ENCODE measurements at places on chromosomes 5 and 9. TPM values are rescaled to one million over a fixed set of nuclear protein-coding genes. Genes with fewer than 3 reads are reported as not detected.

GRCh38 chr5:19099195-19099594, 888.8 kb downstream of the CDH18 start:
- DNase-seq, result no peak

DNA sequence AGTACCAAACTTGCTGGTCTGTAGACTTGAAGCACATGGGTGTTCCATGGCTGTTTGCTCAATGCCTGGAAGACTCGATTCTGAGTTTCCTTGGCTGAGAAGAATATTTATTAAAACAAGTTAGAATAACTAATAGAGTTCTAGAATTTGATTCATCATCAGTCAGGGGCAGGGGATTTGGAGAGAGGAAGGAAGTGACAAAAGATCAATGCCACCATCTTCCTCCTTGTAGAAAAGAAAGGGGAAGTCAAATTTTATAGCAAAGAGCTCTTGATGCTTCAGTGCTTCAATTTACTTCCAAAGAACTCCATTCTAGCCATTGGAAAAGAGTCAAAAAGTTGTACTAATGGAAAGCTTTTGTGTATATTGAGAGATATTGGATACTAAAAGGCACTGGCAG, 236.3 kb downstream of the MCTP1 start:
- DNase-seq, result no peak

DNA sequence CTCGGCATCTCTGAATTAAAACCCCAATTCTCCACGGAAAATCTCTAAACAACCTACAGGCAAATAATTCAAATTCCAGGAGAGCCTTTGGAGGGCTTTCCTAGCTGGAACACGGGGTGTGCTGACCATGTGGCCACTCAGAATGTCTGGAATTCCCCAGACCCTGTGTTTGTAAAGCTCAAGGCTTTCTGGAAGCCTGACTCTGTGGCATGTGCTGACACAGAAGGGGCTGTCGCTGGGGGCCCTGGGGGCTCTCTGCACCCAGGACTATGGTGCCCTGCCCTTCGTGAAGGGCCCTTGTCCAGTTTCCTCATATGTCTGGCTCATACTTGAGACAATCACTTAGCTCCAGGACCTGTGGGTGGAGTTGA, 29.0 kb upstream of the BOD1 start:
- peak; percentile 53 for DNase-seq

GRCh38 chr5:150181766-150182545, 7.9 kb upstream of the SLC6A7 start:
- no peak for DNase-seq

DNA sequence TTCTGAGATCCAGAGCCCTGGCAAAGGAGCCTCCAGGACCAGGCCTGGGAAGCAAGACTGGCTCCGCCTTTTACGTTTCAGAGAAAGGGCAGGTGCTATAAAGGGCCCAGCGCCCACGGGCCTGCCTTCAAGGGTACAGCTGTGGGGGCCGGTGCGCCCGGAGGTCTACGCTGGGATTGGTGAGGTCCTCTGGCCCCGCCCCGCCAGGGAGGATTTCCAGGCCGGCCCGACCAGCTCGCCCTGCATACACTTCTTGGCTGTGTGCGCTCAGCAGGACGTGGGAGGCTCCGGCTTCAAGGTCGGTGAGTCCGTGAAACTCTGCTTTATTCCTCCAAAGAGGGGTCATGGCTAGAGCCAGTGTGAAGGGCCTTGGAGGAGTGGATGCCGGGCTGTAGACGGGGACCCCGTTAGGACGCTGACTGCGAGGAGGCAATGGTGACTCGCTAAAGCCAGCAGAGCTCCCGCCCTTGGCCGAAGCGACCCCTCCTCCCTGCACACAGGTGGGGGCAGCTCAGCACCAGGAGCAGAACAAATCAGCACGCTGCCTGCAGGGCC, at the start of gene CKMT2:
TSS of gene CKMT2 (plus strand) at position 243 of the 555 bp plus-strand sequence. CDS start 17,811 bp downstream, outside the sequence.
- no peak for DNase-seq

DNA sequence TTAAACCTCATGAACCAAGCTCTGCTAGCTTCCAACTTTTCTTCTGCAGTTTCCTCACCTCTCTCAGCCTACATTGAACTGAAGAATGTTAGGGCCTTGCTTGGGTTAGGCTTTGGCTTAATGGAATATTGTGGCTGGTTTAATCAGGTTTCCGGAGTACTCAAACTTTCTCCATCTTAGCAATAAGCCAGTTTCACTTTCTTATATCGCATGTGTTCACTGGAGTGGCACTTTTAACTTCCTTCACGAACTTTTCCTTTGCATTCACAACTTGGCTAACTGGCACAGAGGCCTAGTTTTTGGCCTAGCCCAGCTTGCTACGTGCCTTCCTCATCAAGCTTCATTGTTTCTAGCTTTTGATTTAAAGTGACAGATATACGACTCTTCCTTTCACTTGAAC, 81.0 kb upstream of the MAST4 start:
- no peak for DNase-seq

The SELENOP gene
- not detected for total RNA-seq

The PCDHB11 gene
- total RNA-seq, result 0.61 TPM

The ATP6V0E1 gene
- total RNA-seq, result 473 TPM

The LCN15 gene
- not detected for total RNA-seq

The RANBP3L gene
- total RNA-seq, result not detected

The LRSAM1 gene
- total RNA-seq, result 9.5 TPM

The MARCOL gene
- total RNA-seq, result not detected
